ENCODE measurements at places on chromosomes 11 and 22.

DNA sequence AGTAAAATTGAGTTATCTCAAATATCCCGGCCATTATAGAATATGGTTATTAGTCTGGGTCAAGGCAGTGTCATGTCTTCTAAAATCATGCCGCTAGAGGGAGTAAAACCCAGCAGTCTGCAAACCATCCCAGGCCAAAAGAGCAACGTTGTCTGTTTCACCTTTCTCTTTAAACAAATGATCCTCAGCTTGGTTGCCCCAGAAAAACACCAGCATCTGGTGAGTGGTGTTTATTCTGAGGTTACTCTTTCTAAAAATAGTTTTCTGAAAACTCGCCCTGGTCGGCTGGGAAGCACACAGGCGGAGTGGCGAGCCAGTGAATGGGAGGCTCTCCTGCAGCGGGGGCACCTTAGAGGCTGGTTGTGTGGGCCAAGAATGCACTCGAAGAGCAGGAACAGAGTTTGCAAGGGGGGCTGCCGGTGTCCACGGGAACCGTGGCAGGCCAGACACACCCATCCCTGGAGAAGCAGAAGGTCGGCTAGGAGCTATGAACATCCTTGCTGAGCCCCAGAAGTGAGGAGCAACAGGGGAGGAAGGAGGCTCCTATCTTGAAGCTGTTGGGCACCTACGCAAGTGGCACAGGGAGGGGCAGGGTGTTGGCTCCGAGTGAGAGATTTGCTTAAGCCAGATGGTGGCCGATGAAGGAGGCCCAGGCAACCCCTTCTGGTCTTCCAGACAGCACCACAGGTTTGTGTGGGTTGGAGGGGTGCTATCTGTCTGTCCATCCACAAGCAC, 297.1 kb downstream of the ETS1 start:
- DNase-seq: peak; percentile 75

DNA sequence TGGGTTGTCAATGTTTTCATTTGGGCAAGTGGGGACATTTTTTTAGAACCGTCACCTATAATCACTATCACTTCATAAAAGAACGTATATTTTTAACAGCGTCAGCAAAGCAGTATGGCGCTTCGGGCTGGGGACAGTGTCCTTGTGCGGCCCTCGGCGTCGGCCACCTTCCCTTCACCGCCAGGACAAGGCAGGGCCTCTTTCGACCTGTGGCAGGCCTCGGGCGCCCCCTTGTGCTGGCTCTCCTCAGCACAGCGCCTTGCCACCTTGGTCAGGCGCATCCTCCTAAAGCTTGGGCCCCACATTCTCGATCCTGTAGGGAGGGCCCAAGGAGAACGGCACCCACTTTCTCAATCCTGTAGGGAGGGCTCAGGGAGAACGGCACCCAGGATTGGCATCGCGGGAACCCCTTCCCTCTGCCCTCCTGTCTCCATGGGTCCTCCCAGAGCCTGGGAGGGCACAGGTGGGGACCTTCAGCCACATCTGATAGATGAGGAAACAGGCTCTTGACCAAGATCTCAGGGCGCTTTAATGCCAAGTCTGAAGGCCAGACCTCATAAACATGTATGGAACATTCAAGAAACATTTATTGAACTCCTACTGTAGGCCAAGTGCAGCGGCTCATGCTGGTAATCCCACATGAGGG, 11.5 kb upstream of the FADD start:
- DNase-seq: no peak

- no peak for DNase-seq
Observed at GRCh38 chr11:38718659-38719058, 2120.6 kb upstream of the RAG2 start.

DNA sequence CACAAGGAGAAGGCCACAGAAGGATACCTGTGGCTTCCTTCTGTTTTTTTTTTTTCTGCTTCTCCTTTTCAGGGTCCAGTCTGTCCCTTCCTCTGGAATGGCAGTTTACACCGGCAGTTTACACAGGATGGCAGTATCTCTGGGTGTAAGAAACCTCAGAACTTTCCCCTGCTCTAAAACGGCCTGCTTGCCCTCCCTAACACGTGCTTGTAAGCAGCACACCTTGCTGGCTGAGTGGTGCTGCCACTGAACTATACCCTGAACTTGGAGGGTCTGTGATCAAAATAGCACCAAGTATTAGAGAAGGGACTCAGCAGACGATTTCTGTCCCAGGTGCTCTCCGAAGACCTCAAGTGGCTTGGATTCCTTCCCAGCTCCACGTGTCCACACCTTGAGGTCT, 904 bp upstream of the OPCML start:
- DNase-seq: no peak

DNA sequence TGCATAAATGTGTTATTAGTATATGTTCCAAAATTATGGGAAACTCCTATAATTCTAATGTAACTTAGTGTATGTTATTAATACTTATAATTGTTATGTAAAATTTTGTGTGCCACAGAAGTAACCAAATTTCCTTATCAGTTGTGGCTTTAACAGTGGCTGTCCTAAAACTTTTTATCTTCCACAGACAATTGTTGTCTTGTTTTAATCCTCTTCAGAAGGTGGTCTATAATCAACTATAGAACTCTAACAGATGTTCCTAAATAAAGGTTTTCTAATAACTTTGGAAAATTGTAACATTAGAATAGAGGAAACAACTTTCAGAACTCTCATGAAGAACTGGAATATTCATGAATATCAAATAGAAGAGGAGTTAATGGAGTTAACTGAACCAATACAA, 44.4 kb upstream of the DBX1 start:
- DNase-seq: no peak

DNA sequence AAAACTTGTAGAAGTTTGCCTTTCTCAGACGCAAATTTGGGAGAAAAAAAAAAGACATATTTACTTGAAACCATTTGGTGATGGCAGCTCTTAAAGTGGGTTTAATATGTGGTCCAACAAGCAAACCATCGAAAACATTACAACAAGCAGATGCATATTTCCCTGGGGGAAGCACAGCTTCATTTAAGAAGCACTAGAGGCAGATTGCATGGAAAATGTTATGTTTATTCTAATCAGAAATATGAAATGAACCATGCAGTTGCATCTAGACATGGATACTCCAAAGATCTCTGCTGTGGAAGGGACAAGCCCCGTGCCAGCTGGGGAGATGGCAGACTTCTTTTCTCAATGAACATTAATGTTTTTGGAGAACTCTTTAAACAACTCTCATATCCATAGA, 57.4 kb upstream of the PARVA start:
- DNase-seq: no peak

DNA sequence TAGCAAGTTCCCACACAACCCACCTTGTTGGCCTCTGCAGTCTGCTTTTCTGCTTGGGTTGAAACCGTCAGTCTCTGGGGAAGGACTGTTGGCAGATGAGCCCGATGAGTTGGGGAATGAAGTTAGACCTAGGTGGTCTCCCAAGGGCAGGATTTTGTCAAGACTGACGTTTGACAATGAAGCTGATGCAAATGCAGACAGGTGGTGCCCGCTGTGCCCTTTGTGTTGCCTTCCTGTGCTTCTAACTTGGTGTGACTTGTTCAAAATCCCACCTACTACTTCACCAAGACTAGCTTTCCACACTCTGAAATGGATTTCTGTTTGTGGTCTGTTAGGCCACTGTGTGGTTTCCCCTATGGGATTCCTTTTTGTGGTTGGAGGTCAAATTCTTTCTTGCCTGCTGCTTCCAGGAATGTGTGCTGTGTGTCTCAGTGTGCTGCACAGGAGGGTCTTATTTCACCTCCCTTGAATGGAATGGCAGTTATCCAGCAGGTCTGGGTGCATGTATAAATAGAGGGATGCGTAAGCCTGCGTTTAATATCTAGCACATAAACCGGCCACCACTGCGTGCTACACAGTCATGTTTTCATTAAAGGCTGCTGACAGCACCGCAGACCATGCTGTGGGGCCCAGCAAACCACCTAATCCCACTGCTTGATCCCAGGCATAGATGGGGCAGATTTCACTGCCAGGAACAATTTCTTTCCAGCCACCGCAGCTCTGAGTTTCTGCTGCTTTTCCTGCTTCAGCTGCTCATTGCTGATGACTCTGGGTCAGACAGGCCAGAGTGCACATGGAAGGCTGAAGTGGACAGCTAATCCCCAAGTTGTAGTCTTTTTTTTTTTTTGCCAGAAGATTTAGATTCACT, 44.8 kb downstream of the ADAMTS8 start:
- DNase-seq: peak; percentile 79

DNA sequence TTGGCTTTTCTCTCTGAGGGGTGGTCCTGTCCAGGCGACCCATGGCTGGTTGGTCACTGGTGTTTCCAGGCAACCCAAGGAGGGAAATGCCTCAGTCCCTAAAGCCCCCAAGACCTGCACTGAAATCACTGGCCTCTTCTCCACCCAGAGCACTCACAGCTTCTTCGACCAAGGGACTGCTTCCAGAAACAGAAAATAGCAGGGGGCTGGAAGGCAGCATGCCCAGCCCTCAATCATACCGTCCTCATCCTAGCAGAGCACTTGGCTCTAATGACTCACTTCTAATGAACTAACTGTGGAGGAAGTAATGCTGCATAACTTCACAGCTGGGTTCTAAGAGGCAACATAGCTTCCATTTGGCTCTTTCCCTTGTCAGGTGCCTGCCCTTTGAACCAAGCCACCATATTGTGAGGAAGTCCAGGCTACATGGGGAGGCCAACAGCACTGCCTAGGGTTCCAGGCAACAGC, 27.6 kb downstream of the DKK3 start:
- DNase-seq: no peak

DNA sequence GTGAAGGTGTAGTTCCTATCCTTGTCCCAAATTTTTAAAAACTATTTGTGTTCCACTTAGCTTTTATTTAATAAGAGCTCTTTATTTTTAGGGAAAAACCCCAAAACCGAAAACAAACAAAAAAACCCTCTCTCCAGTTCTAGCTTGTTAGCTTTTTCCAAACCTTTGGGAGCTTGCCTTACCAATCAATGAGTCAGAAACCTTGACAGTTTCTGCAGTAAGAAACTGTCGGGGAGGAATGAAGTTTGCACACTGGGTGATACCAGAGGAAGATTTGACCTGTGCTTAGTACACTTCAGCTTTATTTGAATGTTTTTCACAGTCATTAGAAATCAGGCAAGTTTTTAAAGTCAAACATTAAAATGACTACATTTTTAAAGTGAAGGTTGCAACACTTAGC, 105.0 kb downstream of the FAT3 start:
- DNase-seq: no peak

GRCh38 chr11:108994887-108995286, 330.0 kb downstream of the DDX10 start:
- DNase-seq: no peak

GRCh38 chr11:131932584-131933325, 562.3 kb downstream of the NTM start:
- DNase-seq: no peak

GRCh38 chr11:119964136-119965025, 173.5 kb downstream of the TRIM29 start:
- no peak for DNase-seq

DNA sequence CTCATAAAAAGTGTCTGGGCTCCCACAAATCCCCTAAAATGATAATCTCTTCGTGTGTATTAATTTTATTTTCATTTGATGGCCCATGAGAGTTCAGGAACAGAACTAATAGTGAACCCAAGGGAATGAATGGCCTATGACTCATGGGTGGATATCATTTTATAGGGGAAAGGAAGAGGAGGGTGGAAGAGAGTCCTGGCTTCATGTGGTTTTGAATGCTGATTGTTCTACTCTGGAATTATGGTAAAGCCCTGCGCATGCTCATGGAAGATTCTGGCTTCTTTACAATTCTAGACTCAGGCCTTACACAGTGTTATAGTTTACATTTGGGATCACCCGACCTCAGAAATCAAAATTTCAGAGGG, 35.2 kb downstream of the MAML2 start:
- DNase-seq: peak; percentile 75

- DNase-seq: no peak
Observed at GRCh38 chr11:5603326-5603725, 6.9 kb downstream of the TRIM6 start.

- DNase-seq: no peak
Observed at GRCh38 chr22:22993184-22993583, 77.1 kb upstream of the GNAZ start.

GRCh38 chr22:41482319-41482935, 13.5 kb downstream of the ACO2 start:
- DNase-seq: peak; percentile 26

DNA sequence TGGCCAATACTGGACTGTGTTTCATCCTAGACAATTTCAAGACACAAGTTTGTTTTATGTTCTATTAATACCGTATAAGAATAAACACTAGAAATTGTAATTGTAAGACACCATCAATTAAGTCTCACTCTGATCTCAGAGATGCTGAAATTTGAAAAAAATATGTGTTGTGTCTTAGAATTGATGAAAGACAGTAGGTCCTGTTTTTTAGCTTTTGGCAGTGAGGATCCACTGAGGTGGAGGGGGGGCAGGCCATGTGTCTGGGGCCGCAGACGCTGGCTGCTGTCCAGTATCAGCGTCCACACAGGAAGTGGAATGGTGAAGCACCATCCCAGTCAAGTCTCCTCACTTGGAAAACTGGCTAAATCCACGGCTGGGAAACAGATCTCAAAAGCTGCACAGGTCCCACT, 22.5 kb upstream of the ALG8 start:
- DNase-seq: no peak

- DNase-seq: no peak
Observed at GRCh38 chr11:68916439-68916838, 12.7 kb downstream of the IGHMBP2 start.

DNA sequence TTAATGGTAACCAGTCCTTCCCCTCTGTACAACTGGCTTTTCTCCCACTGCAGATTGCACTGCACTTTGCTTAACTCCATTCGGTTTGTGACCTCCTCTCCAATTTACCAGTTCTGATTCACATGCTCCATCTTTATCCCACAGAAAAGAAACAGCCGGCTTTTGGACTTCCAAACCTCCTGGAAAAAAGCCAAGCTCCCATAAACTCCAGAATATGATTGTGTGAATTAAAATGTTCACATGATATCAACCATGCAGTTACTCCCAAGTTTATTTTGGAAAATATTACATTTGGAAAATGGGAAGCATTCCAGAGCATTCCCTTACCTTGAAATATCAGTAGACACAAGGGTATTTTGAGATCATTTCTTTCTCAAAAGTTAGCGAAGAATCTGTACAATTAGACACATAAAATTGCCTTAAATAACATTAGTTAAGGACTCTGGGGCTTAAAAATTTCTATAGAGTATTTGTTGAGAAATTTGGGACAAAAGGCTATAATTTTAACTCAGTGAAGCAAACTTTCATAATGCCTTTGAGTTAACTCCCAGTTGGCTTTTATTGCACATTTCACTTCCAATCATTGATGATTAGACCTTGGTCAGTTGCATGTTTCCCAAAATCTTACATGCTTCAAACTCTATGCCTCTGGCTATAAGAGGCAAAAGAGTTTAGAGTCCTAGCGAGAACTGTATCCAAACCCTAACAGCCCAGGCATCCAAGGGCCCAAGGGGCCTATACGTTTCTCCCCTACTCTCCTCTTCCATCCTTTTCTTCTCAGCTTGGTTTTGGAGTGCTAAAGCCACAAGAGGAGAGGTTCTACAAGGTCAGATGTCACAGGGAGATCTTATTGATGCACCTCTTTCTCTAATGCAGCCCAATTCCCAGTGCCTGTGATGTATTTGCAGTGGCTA, 23.6 kb upstream of the TMEM135 start:
- no peak for DNase-seq

GRCh38 chr22:38941488-38941987, 15.9 kb upstream of the APOBEC3A start:
- no peak for DNase-seq
